IgD-negative memory B cell (primary cell): ENCODE measurements at places on chromosomes 16 and 17. TPM values are rescaled to one million over a fixed set of nuclear protein-coding genes. Genes with fewer than 3 reads are reported as not detected.

The HS3ST3B1 gene
- 0.70 TPM for polyA plus RNA-seq

The OR3A2 gene
- 1.7 TPM for polyA plus RNA-seq

The HBA2 gene
- polyA plus RNA-seq = 88.3 TPM

The SHISA9 gene
- polyA plus RNA-seq = not detected

The GAS2L2 gene
- not detected for polyA plus RNA-seq

The CACNG3 gene
- not detected for polyA plus RNA-seq

The TUBB3 gene
- polyA plus RNA-seq = 1.1 TPM

The CHTF18 gene
- 4.9 TPM for polyA plus RNA-seq

The RHBDL3 gene
- not detected for polyA plus RNA-seq

The RPRML gene
- 0.28 TPM for polyA plus RNA-seq

The DRC3 gene
- polyA plus RNA-seq = 0.90 TPM

The NSF gene
- polyA plus RNA-seq = 16.5 TPM

The ZNF423 gene
- not detected for polyA plus RNA-seq
